ENCODE measurements at places on chromosomes 3 and 15. TPM values are rescaled to one million over a fixed set of nuclear protein-coding genes. Genes with fewer than 3 reads are reported as not detected.

DNA sequence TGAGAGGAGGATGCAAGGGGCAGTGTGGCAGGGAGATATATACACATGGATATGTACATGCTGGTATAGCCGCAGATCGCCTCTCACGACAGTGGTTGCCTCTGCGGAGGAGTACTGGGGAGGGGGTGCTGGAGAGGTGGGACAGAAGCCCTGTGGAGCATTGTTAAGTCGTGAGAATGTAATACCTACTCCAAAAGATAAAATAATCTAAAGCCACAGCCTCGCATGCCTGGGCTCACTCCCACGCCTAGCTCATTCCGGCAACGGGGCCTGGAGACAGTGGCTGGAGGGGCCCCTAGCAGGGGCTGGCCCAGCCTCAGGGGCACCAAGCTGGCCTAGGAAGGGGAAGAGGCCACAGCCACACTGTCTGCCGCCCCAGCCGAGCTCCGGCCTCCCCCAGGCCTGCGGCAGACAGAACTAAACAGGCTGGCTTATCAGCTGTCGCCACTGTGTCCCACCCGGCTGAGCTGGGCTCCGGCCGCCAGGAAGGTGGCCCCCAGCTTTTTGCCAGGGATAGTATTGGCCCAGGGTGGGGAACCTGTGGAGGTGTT lies 65.1 kb upstream of the LCTL start:
- no peak for DNase-seq

DNA sequence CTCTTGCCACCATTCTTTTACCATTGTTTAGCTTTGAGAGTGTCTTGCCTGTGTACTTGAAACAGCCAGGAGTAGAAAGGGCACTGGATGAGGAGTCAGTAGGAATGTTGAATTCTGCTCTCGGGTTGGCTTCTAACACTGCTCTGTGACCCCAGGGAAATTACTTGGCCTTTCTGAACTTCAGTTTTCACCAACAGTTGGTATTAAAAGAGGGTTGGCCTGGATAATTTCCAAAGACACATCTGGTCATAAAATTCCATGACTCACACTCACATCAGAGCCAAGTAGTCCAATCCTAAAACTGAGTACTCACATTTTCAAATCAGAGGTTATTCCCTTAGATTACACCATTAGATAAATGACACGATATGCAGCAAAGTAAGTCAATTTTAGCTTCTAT lies 141.6 kb downstream of the ECT2 start:
- DNase-seq = no peak

DNA sequence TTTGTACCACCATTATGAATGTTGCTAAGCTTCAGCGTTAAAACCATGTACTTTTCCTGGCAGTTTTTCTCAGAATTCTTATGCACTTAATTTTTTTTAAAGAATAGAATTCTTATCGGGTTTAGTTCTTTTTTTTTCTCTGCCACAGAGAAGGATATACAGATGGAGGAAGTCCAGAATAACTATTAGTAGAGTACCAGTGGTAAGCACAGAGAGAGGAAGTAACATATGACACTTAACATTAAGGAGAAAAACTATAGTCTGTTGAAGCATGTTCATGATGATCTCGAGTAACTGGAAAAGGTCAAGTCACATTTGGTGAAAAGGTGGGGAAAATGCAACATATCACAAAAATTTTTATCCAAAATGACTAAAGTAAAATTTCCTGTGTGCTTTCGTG lies 68.9 kb downstream of the RNF13 start:
- DNase-seq = no peak

- DNase-seq = no peak
These were observed 173.7 kb upstream of the CRBN start for GRCh38 chr3:3353153-3353552.

GRCh38 chr15:40958723-40959122 lies 5.5 kb downstream of the CHAC1 start:
- DNase-seq = no peak

DNA sequence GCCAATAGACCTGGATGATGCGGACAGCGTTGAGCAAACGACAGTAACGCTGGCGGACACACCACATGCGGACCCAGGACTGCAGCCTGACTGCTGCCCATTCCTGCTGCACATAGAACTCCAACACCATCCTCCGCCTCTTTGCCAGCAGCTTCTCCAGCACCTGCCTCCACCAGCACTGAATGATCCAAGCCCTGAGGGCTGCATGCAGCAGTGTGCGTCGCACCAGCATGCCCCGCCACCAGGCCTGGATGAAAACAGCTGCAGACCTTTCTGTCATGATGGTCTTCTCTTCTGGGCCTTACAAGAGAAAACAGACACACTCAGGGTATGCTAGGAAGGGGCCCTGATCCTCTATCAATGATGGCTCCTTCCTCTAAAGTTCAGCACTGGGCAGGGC lies 1.5 kb downstream of the IQCF5 start:
- no peak for DNase-seq

- no peak for DNase-seq
These were observed 30.7 kb downstream of the KATNBL1 start for GRCh38 chr15:34179234-34179633.

DNA sequence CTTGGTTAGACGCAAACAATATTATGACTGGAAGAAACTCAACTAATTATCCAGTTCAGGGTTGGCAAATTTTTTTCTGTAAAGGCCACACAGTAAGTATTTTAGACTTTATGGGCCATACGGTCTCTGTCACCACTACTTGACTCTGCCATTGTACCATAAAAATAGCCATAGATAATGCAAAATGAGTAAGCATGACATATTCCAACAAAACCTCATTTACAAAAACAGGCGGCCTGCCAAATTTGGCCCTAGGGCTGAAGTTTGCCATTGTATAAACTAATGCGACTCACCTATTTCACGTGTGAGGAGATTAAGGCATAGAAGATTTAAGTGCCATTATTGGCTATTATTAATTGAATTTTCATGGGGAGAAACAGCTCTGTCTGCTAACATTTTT lies 116.8 kb upstream of the CNTN6 start:
- no peak for DNase-seq

DNA sequence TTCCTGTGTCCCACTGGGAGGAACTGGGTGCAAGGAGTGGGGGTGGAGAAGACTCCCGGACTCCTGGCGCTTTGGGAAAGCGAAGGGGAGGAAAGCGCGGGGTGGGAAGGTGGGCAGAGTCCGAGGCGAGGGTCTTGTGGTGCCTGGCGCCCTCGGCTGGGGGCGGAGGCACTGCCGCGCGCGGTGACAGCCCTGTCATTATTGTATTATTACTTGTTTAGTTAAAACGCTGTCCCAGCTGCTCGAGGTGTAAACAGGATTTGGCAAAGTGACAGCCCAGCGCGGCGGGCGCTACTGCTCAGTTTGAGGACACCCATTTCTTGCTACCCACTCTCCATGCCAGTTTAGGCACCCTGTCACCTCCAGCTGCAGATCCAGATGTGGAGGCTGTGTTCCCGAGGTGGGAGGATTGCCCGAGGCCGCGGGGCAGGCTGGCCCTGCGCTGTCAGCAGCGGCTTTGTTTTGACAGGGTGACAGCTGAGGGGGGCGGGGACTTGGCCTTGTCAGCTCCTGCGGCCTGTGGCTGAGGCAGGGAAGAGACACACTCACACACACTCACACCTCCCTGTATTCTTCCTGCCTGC lies 1.0 kb downstream of the KAT2B start:
- no peak for DNase-seq

- DNase-seq = no peak
These were observed 102.8 kb upstream of the TBC1D5 start for GRCh38 chr3:17845026-17845812.

DNA sequence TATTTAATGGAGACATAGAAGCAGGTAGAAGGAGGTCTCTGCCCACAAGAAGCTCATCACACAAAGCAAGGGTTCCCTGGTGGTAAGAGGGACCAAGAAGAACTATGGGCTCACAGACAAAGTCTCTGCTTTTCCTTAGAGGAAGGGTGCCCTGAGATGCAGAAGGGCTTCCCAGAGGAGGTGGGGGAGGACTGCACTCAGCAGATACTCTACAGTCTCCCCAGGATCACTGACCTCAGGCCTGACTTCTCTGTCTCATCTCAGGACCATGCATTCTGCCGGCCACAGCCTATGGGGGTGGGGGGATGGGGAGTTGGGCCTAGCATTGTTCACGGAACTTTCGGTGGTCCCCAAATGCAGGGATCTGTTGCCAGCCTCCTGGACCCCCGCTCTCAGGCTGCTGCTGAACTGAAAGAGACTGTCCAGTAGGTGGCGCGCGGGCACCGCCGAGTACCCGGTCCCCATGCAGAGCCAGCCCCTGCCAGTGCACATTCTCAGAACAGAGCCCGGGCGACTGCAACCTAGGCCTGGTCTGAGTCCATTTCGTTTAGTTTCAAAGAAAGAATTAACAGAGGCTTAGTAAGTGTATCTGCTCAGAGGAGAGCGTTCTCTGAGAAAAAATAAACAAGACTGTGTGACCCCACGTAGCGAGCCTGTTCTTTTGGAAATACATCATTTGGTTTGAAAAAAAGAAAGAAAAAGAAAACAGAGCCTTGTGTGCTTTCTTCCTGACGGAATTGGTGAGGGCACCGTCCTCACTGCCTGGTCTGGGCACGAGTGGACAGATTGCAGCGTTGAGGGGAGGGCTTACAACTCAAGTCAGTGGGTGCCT lies 74.1 kb downstream of the LRTM1 start:
- no peak for DNase-seq

- DNase-seq = no peak
These were observed 934.9 kb downstream of the VGLL3 start for GRCh38 chr3:86056032-86056431.

DNA sequence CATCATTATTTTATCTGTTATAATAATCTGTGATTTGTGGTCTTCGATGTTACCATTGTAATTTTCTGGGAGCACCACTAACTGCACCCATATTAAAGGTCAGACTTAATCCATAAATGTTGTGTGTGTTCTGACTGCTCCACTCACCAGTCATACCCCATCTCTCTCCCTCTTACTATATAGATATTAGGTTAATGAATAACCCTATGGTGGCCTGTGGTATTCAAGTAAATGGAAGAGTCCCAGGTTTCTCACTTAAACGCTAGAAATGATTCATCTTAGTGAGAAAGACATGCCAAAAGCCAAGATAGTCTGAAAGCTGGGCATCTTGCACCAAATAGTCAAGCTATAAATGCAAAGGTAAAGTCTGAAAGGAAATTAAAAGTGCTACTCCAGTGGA lies 1358.5 kb downstream of the ROBO2 start:
- no peak for DNase-seq

DNA sequence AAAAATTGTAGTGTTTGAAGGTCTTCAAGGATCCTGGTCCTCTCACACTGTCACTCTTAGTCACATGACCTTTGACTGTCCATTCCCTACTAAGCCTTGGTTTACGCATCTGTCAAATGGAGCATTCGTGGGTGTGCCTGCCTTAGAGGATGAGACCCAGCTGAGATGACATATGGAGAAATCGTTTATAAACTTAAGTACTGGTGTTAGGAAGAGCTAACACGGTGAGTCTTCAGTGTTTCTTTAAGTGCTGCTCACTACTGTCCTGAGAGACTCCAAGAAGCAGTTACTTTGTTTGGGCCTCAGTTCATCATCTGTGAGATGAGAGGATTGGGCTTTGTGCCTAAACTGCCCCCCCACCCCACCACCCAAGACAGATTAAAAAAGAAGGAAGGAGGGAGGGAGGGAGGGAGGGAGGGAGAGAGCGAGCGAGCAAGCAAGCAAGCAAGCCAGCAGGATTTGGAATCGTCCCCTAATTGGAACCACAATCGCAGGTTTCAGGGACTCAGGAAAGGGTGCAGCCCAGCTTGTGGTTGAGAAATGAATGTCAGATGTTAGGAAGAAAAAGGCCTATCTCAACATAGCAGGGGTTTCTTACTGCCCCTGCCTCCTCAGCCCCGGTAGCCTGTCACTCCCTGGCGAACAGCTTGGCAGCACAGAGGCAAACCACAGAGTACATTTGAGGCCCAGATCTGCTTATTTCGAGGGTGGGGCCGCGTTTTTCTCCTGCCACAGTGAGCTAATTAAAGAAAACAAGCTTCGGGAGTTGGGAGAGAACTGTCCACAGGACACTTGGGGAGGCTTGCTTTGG lies 32.7 kb downstream of the SMAD3 start:
- DNase-seq = no peak

DNA sequence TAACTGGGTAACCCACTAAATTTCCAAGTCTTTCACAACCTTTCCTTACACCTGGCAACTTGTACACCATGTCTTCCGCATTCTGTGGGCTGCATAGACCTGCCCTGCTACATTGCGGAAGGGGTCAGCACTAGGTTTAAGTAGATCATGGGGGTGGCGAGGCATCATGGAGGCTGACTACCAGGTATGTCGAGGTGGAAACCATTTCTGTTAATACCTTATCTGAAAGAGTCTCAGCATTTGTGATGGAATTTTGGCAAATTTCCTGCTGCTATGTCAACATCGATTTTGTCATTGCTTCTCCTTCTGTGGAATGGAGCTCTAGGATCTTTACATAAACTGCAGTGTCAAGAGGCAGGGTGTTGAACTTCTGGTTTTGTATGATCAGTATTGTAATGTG lies 187.2 kb downstream of the GHSR start:
- no peak for DNase-seq

GRCh38 chr3:87997298-87997697 lies 61.5 kb downstream of the CGGBP1 start:
- no peak for DNase-seq

DNA sequence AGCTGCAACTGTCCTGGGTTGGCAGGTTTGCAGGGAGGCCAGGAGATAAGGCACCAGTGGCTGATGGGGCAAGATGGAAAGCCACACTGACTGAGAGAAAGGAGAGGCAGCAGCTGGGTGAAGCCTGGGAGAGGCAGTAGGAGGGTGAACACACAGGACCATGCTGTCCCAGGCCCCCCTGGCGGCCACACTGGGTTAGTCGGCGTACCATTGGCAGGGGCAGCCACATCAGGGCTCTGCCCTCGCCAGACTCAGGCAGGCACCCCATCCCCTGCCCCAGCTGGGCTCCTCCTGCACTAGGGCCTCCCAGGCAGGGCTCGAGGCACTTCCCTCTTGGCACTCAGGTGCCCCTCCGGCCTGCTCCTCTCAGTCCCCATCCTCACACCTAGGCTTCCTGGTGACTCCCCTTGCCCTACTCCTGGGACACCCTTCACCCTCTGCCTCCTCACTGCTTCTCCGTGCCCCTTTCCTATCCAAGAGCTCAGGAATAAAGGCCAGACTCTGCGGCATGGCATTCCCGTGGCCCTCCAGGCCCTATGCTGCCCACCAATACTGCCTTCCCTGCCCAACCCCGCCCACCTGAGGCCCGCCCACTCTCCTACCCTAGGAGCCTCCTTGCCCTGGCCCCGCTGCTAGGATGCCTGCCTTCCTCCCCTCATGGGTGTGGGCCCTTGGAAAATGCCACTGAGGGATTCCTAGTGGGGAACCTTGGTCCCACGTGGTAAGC lies 28.7 kb upstream of the DUSP7 start:
- no peak for DNase-seq

The REC114 gene
- not detected for total RNA-seq

The CFAP20DC gene
- 4.3 TPM for total RNA-seq

The AGBL1 gene
- 1.5 TPM for total RNA-seq

The SUCNR1 gene
- total RNA-seq = 0.48 TPM

The CLDN1 gene
- total RNA-seq = 13.2 TPM

The STAB1 gene
- total RNA-seq = 73.5 TPM

The RETNLB gene
- total RNA-seq = not detected

The HRG gene
- not detected for total RNA-seq

The SCAMP5 gene
- 6.9 TPM for total RNA-seq

The ARGFX gene
- not detected for total RNA-seq

The FBXW12 gene
- total RNA-seq = 0.32 TPM

The SCN5A gene
- 3.1 TPM for total RNA-seq

Data from urinary bladder (tissue), 4 donors.